Stimulated activated CD4-positive, alpha-beta T cell treated with anti-CD3 and anti-CD28 coated beads, Interleukin-1b, Interleukin-23, amount 100 ng/mL, for 1 hour (primary cell): ENCODE measurements at places on chromosomes 5 and 9.

DNA sequence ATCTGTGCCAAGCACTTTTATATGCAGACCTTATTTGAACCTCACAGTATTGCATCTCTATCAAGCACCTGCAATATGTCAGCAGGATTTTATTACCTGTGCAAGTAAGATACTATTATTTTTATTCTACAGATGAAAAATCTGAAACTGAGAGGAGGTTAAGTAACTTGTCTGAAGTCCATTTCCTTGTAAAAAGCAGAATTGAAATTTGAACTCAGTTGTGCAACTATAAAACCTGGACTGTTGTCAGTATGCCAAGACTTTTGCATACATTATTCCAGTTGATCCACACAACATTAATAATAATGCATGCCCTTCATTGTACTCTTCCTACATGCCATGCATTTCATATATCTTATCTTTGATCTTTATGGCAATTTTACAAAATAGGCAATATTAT is 82.2 kb upstream of the BRINP1 start:
- no peak for DNase-seq

DNA sequence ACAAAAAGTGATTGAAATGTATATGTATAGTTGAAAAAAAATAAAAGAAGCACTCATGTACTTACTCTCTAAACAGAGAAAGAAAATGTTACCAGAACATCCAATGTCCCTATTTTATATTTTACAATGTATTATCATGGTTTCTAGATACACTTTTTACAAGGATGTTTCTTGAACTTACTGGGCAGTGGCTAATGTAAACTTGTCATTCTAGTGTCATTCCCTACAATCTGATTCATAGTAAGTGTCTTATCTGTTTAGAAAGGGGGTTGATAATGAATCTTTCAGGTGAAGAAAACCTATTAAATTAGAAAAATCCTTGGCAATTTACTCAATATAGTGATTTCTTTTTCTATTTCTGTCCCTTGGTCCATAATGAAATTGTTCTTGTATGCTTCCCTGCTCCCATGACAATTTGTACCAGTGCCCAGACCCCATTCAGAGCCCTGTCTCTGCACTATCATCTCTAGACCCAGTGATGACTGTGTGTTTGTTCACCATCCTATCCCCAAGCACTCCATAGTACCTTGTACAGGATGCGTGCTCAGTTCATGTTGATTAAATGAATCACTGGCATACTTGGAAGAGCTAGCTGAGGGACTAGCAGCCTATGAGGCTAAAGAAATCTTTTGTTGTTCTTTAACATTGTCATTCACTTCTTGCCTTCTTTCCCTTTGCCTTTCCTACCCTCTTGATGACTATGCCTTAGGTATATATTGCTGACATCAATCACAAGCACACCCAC is 101.2 kb downstream of the HMHB1 start:
- no peak for DNase-seq

DNA sequence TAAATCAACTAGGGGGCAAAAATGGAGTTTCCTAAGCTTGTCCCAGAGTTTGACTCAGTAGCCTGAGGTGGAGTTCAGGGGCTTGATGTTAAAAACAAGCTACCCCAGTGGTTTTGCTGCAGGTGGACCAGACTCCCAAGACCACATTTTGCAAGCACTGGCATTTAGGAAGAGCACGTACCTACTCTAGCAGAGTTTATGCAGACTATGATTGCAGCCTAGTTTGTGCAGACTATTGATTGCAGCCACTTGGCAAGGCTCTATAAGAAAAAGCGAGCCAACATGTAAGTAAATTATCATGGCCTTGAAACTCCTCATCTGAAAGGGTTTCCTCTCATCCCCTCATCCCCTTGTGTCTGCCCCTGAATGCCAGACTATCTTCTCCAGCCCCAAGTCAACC is 102.0 kb upstream of the CCDC152 start:
- no peak for DNase-seq

GRCh38 chr9:85158512-85158911 is 489.0 kb downstream of the NTRK2 start:
- DNase-seq: no peak

DNA sequence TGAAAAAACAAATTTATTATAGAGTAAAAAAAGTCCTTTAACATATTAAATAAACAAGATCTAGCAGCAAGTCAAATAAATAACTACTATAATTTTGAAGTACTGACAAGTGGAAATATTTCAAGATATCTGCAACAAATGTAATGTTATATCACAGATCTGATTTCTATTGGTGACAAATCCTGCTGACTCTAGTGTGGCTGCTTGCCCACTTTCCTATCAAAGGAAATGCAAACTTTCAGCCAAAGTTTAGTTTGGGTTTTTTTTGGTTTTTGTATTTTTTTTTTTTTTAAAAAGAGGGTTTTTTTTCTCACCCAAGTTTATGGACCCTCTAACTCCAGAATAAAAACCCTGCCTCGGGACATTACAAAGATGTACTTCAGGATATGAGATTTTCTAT is 12.9 kb downstream of the ADRA1B start:
- no peak for DNase-seq

DNA sequence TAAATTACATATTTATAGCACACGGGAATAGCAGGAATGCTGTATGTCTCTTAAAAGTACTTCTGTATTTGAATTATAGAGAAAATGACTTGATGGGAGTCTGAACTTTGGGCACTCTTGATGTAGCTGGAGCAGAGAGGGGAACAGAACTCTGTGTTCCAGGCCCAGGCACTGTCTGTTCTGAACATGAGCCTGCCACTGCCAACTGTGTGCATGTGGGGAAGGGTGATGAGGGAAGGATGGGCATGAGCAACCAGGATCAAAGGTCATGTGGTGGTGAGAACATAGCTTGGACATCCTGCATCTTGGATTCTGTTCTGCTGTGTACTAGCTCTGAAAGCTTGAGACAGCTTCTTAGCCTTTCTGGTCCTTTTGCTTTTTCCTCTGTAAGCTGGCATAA is 16.4 kb upstream of the ZBED3 start:
- DNase-seq: no peak

GRCh38 chr9:138015021-138015829 is 137.6 kb downstream of the CACNA1B start:
- DNase-seq: no peak

DNA sequence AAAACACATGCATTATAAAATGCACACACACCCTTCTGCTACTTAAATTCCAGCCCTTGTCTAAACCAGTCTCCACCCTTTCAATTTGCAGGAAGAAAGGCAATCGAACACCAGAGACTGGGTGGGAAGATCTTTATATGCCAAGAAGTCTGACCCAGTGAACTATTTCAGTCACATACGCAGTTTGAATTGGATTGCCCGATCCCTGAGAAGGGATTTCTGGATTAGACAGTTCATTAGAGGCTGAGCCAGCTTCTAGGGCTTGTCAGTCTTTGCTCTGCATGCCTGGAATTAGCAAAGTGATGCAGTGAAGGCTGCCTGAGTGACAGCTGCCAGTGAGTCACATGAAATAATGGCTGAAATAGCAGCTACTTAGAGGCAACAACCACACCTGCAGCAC is 159.9 kb downstream of the PPP2R2B start:
- no peak for DNase-seq

DNA sequence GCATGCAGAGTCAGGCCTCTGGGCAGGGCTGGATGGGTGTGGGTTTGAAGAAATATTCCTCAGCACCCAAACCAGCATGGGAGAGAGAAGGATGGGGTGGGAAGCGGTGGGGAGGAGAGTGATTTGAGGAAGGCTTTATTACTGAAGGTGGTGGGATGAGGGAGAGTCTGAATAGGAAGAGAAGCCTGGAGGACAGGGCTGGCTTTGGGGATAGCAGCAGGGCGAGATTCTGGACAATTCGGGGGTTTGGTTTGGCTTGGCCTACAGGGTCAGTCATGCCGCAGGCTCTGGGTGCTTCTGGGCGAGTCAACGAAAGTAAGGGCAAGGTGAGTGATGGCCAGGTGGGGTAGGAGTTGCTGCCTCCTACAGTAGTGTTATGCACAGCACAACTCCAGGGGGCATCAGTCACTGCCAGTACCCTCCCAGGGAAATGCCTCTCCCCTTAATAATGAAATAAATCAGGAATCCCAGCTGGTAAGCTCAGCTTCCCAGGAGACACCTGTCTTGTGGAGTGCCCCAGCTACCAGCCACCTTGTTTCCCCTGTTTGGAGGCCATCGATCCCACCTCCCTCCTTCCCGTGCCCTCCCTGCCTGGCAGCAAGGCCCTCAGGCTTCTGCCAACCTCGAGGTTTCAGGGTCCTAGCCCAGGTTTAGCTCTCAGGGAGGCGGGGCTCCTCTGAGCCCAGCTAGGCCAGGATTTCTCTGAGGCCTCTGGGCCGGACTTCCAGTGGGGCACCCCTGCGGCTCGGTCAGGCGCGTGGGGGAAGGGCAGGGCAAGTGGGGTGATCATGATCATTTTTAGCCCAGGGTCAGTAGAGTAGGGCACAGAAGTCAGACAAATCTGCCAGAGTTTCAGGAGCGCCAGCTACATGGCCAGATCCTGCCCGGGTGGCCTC is 741 bp upstream of the NKX2-5 start:
- no peak for DNase-seq

DNA sequence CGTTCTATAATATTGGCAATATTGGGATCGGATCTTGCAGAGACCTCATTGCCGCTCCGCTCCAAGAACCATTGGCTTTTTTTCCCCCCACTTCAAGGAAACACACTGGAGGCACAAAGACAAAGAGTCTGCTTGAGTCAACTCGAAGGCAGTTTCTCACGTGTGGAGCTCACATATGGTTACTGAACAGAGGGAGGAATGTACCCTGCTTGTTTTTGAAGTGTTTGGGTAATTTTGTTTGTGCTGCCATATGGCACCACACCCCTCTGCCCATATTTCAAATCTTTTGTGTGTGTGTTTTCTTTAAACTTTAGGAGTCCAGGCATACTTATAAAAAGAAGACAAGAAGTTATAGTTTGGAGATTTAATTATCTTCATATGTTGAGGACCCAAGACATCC is 595.9 kb downstream of the DTWD2 start:
- no peak for DNase-seq

DNA sequence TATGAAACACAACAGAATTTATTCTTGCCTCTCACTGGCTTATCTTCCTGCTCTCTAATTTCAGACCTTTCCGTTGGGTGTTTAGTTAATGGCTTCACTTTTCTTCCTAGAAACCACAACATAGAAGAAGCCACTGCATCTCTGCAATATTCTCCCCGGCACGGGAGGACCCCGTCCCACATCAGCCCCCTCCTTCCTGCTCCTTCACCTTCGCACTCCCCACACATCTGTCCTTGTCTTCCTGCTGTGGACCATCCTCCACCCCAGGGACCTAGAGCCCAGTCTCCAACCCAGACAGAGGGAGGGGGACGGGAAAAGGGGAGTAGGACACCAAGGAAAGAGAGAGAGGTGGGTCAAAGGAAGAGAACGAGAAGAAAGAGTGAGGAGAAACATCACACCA is 1.4 kb downstream of the OR2V1 start:
- DNase-seq: no peak

GRCh38 chr9:71634752-71635151 is 133.6 kb downstream of the CEMIP2 start:
- no peak for DNase-seq

- no peak for DNase-seq
These were observed 19.9 kb downstream of the ELL2 start for GRCh38 chr5:95941756-95942155.

DNA sequence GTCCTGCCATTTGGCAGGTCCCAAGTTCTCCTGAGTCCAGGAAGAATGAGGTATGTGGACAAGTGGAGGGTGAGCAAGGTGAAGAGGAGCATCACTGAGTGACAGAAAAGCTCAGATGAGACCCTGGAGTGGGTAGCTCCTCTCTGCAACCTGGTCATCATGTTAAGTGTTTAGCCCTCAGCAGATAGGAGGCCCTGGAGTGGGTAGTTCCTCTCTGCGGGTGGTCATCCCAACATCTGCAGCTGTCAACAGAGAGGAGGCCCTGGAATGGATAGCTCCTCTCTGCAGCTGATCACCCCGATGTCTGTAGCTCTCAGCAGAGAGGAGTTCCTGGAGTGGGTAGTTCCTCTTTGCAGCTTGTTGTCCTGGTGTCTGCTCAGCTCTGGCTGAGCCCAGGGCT is 48.4 kb downstream of the NDUFAF2 start:
- no peak for DNase-seq

- no peak for DNase-seq
These were observed 257.7 kb upstream of the KLF9 start for GRCh38 chr9:70672161-70672649.

DNA sequence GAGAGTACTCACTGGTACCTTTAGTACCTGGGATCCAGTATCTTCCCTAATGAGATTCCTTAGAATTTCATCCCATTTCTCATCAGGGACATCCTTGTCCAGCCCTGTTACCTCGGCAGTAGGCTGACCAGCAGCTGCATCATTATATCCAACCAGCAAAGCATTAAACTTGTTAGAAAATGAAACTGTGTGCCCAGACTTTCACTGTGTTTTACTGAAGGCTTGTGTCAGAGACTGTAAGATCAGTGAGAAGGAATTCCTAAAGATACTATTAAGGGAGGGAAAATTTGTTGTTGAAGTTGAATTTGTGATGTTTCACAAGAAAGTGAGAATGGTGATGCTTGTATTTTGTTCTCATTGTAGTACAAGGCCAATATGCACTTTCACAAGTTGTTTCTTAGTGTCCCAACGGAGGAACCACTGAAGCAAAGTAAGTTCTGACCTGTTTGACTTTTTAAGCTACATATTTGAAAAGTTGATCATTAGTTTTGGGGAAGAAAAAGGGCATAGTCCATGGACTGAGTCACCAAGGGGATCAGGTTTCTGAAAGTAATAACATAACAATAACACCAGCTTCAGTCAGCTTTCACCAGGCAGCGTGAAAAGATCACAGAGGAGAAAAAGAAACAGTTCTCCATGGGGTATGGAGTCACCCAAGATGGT is 48.8 kb downstream of the GRAMD2B start:
- no peak for DNase-seq

DNA sequence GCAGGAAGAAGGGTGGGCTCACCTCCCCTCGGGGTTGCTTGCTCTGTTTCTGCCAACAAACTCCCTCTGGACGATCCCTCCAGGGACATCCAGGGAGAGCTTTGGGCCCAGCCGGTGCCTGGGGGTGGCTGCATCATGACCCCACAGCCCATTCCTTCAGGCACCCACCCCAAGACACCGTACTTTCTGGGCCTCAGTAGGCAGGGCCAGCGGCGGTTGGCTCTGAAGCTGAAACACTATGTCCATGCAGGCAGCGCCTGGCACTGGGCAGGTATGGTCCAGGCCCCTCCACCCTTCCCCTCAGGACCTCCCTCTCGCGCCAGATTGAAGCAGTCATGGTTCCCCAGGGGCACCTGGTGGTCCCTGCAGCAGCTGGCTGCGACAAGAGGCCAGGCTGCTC is 18.5 kb upstream of the SUSD3 start:
- DNase-seq: no peak

DNA sequence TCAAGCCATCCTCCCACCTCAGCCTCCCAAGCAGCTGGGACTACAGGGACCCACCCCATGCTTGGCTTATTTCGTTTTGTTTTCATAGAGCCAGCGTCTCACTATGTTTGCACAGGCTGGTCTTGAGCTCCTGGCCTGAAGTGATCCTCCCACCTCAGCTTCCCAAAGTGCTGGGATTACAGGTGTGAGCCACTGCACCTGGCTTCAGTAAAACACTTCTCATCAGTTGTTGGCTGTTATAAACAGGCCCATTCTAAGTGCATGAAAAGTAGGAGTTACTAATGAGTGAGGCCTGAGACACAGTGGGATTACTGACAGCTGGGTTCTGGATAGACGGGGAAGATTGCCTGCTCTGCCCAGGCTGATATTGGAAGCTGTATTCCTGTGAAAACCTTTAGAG is 3.5 kb downstream of the CRB2 start:
- DNase-seq: no peak

GRCh38 chr5:36344899-36345298 is 43.2 kb upstream of the RANBP3L start:
- no peak for DNase-seq
